ENCODE measurements at places on chromosomes 5 and 9.

- no peak for DNase-seq
These were observed 92.0 kb upstream of the DNAH5 start for GRCh38 chr5:14036514-14036913.

DNA sequence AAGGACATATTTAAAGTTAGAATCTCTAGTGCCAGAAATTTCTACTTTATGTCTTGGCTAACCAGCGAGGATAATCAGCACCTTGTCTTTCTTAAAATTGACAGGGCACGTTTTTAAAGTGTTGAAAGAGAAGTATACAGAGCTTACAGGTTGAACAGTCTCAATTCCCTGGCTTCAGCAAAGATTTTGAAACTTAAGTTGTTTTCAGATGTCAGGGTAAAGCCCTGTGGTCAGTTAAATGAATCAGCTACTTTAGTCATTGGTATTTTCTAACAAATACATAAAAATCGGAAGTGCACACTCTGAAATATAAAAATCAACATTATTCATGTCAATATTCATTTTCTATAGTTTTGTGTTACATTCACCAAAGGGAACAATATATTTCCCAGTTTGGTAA, 29.1 kb downstream of the SNCAIP start:
- DNase-seq, result no peak

- DNase-seq, result no peak
These were observed 8.8 kb upstream of the C5orf15 start for GRCh38 chr5:133977161-133977787.

- DNase-seq, result no peak
These were observed 142.0 kb downstream of the MTX3 start for GRCh38 chr5:79849061-79849460.

DNA sequence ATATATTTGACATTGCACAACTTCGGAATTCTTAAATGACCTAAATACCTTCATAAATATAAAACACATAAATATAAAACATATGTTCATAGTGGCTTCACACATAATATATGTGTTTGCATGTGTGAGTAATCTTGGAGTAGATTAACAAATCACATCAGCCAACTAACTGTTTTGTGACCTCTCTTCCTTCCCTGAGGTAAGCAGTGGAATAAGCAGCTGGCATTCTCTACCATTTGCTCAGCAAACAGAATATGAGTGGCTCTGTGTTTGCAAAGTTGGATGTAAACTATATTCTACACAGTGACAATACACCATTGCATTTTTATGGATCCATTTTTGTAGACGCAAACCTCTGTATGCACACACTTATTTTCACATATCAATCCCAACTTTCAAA, 189.9 kb downstream of the ACER2 start:
- no peak for DNase-seq

DNA sequence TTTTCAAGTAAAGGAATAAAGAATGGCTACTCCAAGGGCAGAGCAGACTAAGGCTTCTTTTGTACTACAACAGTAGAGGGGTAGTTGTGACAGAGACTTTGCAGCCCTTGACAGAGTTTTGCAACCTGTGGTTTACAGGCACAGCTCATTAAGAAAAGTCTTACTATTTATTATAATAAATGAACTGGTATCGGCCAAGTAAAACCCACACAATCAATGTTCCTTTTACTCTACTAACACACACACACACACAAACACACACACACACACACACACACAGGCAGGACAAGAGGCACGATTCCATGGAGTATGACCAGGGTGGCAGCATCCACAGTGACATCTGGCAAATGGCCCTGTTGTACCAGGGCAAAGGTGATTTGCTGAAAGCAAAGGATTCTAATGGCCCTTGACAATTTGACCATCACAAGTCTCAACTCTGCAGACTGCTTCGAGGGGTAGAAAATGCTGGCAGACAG, 59.1 kb upstream of the GOLPH3 start:
- no peak for DNase-seq

GRCh38 chr9:137555179-137555578, 3.5 kb downstream of the MRPL41 start:
- DNase-seq, result no peak

- peak; percentile 1 for DNase-seq
These were observed 121.2 kb downstream of the CEMIP2 start for GRCh38 chr9:71647094-71647591.

DNA sequence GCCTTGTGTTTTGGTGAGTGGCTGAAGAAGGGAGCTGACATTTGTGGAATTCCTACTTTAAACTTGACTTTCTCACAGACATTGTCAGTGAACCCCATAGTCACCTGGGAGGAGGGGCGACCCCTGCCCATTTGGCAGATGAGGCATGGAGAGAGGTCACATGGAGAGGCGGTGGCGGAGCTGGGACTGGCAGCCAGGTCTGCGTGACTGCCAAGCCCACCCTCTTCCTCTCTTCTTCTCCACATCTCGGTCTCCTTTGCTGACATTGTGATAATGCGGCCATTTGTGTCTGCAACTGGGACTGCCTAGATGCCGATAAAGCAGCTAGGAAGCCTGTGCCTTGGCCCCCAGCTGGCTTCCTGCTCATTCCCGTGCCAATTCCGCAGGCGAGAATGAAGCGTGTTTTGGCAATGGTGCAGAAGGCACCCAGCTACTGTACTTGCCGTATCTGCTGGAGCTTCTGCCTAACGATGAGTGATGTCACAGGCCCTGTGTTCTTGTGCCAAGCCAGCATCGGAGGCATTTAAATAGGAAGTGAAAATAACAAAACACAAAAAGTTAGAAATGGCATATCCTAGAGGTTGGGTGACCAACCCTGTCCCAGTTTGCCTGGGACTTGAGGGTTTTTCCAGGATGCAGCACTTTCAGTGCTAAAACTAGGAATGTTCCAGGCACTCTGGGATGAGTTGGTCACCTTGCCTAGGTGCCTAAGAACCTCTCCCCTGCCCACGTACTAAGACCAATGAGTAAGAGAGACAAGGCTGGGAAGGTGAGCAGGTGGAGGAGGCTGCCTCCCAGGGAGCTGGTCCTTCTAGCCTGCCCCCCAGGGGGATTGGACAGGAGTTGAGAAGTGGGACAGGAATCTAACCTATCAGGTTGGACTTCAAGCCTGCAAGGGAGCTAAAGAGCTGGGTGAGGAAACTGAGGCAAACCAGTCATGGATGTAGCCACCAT, 23.6 kb downstream of the OLFML2A start:
- DNase-seq, result no peak

- no peak for DNase-seq
These were observed 87.0 kb upstream of the GLIS3 start for GRCh38 chr9:4386819-4387218.

DNA sequence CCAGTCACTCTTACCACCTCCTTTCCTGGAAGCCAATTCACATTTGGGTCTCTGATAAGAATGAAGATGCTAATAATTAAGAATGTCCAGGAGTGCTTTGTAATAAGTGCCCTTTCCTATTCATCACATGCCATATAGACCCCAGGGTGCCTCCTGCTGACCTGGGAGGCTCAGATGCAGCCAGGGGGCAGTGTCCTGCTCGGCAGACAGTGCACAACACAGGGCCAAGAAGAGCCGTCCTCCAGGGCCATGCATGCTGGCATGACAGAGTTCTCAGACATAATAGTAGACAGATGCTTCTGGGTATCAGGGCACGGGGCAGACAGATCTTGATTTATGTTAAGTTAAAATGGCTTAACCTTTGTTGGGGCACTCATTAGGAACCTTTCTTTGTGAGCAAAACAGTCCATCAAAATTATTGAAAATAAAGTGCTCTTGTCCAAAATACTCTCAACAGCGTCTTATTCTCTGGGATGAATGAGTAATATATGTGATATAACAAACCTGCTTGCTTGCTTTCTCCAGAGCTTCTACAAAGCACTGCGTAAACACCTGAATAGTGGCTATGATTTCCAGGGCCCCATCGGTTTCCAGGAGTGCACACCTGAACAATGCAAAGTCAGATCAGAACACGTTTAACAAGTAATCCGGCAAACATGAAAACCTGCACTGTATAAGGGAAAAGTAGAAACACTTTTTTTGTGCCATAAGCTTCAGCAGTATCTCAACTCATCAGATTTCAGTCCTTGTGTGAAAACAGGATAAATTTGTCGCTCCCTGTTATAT, 192.7 kb downstream of the FANCC start:
- no peak for DNase-seq

DNA sequence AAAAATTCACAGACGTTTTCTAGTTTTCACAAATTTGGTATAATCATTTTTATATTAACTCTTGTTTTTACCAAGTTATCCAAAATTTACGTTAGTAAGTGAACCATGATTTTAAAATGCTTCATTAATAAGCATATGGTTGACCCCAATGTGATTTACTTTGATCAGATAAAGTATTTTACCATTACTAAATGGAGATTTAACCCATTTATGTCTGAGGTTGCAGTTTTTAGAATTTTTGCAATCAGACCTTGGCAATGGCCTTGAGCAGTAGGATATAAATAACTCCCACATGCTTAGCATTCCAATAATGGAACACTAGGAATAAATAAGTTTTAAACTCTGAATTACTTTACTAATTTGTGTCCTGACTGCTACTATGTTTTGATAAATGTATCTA, 84.6 kb downstream of the NDUFS4 start:
- DNase-seq, result no peak

GRCh38 chr5:139881143-139881733, 85.6 kb downstream of the PSD2 start:
- DNase-seq, result no peak

DNA sequence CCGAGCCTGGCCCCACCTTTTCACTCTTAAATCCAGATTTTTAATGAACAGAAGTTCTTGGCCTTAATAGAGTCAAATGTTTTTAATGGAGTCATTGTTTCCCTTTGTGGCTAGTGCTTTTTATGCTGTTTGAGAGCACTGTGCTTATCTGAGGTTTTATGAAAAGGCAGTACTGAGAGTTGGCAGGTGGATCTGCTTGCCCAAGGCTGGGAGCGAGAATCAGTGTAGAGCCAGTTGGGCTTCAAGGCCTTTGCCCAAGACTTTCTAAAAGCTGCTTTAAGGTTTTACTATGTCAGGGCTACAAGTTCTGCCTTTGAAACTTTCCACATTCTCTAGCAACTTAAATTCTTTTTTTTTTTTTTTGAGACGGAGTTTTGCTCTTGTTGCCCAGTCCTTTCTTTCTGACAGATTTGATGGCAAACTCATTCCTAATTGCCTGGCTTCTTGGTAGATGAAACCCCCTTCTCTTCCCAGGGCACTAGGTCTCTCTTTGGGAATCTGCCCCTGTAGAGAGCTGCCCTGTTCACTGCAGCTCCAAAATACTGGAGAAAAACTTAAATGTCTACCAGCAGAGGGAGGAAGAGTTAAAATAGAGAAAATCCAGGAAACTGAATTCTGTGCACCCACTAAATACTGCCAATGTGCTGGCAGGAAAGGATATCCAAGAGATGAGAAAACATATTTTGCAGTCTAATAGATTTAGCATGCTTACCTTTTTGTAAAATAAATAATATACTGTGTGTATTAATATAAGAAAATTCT, 36.9 kb upstream of the CDK20 start:
- no peak for DNase-seq

- DNase-seq, result no peak
These were observed 297.7 kb upstream of the CD180 start for GRCh38 chr5:67494186-67494855.

- DNase-seq, result no peak
These were observed 106.7 kb downstream of the SMIM15 start for GRCh38 chr5:61055434-61056006.
